ENCODE measurements at places on chromosomes 7 and 10.

GRCh38 chr7:155925682-155926081 lies 113.4 kb upstream of the SHH start:
- DNase-seq = no peak

- DNase-seq = no peak
Observed at GRCh38 chr10:119245272-119245671, 37.9 kb downstream of the GRK5 start.

- peak; percentile 73 for DNase-seq
Observed at GRCh38 chr7:23261843-23262452, 15.4 kb downstream of the GPNMB start.

DNA sequence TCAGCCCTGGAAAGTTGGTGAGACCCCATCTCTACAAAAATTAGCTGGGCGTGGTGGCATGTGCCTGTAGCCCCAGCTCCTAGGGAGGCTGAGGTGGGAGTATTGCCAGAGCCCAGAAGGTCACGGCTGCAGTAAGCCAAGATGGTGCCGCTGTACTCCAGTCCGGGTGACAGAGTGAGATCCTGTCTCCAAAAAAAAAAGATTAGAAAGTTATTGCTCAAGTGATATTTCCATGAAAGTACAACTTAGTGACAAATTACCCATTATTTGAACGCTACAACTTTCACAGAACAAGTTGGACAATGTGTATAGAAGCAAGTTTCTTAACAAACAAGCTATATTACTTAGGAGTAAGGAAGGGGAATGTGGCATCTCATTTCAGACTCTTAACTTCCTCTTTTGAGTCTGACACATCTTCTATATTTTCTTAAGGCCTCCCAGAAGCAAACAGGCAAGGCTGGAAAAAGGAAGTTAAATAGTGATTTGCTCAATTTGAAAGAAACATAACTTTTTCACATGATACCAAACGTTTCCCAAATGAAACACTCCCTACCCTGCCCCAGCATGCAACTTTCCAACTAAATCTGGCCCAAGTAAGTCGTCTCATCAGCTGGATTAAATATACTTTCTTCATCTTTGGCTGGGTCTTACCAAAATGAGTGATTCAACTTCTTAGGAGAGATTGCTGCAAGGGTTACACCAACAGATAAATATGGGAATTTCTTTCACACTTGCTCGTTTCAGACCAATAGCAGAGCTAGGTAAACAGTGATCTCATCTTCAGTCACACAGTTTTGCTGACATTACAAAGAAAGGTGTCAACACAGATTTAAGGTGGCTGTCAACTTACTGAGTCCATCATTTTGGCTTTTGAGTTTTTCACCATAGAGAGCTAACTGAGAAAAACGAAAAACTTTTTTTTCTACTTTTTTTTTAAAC lies 66.3 kb upstream of the KLF6 start:
- DNase-seq = peak; percentile 34

GRCh38 chr7:133300811-133301210 lies 47.9 kb downstream of the EXOC4 start:
- DNase-seq = no peak

- DNase-seq = no peak
Observed at GRCh38 chr10:3542185-3542611, 242.8 kb downstream of the KLF6 start.

DNA sequence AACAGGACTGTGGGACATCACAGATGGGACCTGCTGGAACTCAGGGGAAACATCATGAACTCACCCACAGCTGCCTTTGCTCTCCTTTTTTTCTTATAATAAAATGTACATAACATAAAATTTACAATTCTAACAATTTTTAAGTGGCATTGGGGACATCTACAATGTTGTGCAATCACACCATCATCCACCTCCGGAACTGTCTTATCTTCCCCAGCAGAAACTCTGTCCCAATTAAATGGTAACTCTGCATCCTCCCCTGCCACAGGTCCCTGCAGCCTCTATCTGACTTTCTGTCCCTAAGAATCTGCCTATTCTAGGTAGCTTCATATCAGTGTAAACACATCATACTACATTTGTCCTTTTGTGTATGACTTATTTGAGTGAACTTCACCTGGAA lies 19.4 kb upstream of the TMEM72 start:
- no peak for DNase-seq

DNA sequence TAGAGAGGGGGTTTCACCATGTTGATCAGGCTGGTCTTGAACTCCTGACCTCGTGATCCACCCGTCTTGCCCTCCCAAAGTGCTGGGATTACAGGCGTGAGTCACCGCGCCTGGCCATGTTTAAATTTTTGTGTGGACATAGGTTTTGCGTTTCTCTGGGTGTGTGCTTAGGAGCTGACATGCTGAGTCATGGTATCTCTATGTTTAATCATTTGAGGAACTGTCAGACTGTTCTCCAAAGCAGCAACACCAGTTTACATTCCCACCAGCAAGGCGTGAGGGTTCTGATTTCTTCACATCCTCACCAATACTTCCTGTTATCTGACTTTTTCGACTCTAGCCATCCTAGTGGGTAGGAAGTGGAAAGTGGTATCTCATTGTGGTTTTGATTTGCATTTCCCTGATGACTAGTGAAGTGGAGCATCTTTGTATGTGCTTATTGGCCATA lies 153.7 kb downstream of the DNAJB6 start:
- peak; percentile 90 for DNase-seq

DNA sequence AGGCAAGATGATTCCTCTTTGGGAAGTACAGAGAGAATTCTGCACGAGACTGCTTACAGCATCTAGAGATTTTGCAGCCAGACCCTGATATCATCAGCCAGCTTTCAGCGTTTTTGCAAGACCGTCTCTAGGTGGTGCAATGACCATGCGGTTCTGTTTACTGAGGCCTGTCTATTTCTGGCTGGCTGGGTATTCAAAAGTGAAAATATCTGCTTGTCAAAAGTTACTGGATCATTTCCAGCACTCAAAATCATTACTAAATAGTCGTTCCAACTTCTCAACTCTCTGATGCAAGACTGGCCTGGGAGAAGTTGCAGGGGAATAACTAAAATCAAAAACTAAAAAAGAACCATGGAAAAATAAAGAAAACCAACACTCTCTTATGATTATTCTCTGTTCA lies 240.1 kb downstream of the ELMO1 start:
- DNase-seq = peak; percentile 58

DNA sequence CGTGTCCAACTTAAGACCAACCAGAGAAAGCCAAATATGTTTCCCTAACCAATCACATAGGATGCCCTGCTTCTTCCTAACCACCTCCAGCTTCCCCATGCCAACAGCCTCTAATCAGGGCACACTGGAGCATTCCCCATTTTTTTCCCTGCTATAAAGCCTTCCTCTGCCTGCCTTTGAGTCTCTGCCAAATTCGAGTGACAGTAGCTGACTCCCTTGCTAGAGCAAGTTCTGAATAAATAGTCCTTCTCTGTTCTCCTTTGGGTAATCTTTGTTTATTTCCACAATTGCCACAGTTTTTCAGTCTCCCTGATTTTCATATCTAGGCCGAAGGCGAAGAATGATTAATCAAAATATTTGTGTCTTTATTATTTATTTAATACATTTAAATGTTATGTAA lies 96.7 kb downstream of the ANLN start:
- no peak for DNase-seq

- DNase-seq = no peak
Observed at GRCh38 chr7:38057829-38058228, 120.2 kb upstream of the STARD3NL start.

DNA sequence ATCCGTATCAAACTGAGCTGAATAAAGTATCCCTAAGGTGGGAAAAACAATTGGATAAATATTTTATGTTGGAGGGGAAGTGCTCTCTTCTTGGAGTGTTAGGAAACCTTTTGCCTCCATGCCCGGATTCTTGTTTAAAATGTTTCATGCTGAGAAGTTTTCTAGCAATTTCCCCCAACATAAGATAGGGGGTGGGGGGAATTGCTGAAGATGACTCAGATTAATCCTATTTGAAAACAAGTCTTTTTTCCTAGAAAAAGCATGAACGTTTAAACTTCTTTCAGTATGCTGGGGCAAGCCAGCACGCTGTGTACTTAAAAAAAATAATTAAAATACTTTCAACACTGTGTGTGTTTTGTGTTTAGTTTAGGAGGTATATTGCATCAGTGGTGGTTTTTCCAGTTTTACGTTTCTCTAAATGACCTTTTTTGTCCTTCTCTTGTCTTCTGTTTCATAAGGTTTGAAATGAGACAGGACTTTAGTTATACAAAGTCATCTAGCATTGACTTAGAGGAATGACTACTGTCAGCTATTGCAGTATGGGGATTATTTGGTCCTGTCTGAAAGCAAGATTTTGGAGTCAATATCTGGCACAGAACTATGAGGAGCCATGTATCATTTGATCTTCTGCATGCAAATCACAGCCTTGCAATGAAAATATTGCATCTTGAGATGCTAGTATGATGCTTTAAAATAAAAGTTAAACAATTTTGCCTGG lies 295.9 kb downstream of the GATA3 start:
- DNase-seq = no peak
